ENCODE measurements at places on chromosomes 7 and 10.

- H3K4me1 ChIP-seq = peaks cover 7% of the 10 kb centered on the region
- no peak overlapping the region for H3K27ac ChIP-seq
- peak; percentile 74 for DNase-seq
- H3K36me3 ChIP-seq = no peaks in the 10 kb centered on the region
- H3K27me3 ChIP-seq = no peaks in the 10 kb centered on the region
Observed at GRCh38 chr7:1579481-1580421, 9.9 kb upstream of the PSMG3 start.

DNA sequence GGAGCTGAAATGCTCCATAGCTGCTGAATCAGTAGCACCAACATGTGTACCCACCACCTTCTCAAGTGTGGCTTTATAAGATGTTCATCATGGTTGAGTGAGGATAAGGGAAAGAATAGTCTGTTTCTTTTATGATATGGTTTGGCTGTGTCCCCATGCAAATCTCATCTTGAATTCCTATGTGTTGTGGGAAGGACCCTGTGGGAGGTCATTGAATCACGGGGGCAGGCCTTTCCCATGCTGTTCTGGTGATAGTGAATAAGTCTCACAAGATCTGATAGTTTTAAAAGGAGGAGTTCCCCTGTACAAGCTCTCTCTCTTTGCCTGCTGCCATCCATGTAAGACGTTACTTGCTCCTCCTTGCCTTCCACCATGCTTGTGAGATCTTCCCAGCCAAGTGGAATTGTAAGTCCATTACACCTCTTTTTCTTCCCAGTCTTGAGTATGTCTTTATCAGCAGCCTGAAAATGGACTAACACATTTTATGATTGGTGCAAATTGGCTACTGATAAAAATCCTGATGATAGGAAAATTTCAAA is 799.9 kb downstream of the TNS3 start:
- no peak for DNase-seq
- H3K4me1 ChIP-seq = no peaks in the 10 kb centered on the region
- H3K27me3 ChIP-seq = no peaks in the 10 kb centered on the region
- no peak overlapping the region for H3K27ac ChIP-seq
- no peak overlapping the region for H3K4me3 ChIP-seq
- no peaks in the 10 kb centered on the region for H3K36me3 ChIP-seq

GRCh38 chr7:22319424-22320403 is 37.2 kb downstream of the RAPGEF5 start:
- H3K36me3 ChIP-seq = no peaks in the 10 kb centered on the region
- H3K27ac ChIP-seq = no peak overlapping the region
- H3K27me3 ChIP-seq = no peaks in the 10 kb centered on the region

GRCh38 chr10:25304606-25305005 is 129.8 kb downstream of the GPR158 start:
- no peak overlapping the region for H3K4me3 ChIP-seq
- H3K27ac ChIP-seq = no peak overlapping the region
- no peaks in the 10 kb centered on the region for H3K27me3 ChIP-seq
- H3K4me1 ChIP-seq = no peaks in the 10 kb centered on the region
- DNase-seq = no peak

DNA sequence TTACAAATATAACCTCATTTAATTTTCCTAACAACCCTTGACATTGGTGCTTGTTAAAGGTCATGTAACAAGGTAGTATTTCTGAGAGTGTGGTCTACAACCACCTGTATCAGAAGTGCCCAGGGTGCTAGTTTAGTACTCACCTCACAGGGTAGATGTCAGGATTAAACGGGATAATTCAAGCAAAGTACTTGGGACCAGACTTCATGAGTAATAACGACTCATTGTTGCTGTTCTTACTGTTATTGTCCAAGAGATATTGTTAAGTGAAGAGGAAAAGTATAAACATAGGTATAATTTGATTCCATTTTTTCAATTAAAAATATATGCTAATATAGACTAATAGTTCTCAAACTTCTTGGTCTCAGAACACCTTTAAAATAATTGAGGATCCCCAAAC is 179.3 kb downstream of the WNT2 start:
- no peaks in the 10 kb centered on the region for H3K4me1 ChIP-seq
- no peak for DNase-seq
- no peak overlapping the region for H3K4me3 ChIP-seq
- H3K27me3 ChIP-seq = no peaks in the 10 kb centered on the region
- no peaks in the 10 kb centered on the region for H3K36me3 ChIP-seq
- no peak overlapping the region for H3K27ac ChIP-seq

GRCh38 chr7:18792871-18793595 is 297.5 kb downstream of the HDAC9 start:
- H3K27ac ChIP-seq = no peak overlapping the region
- no peaks in the 10 kb centered on the region for H3K27me3 ChIP-seq
- no peak overlapping the region for H3K4me3 ChIP-seq

DNA sequence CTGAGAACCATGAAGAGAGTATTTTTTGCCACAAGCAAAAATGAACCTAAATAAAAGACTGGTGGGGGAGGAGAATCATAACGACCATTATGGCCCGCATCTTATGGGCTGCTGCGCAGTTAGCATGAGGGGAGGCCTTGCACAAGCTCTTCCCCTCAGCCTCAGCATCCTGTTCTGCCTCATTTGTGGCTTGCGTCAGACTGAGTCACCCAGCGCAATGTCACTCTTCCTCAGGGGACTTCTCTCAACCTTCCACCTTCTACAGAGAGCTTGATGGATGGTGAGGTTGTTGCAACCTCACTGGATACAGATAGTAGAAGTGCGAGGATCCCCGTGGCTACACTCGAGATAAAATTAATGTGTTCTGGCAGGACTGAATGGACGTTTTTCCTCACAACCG is 16.8 kb upstream of the GPR15LG start:
- H3K27ac ChIP-seq = no peak overlapping the region
- peaks cover 30% of the 10 kb centered on the region for H3K36me3 ChIP-seq
- no peaks in the 10 kb centered on the region for H3K27me3 ChIP-seq
- peak; percentile 32 for DNase-seq
- H3K4me3 ChIP-seq = no peak overlapping the region
- no peaks in the 10 kb centered on the region for H3K4me1 ChIP-seq

DNA sequence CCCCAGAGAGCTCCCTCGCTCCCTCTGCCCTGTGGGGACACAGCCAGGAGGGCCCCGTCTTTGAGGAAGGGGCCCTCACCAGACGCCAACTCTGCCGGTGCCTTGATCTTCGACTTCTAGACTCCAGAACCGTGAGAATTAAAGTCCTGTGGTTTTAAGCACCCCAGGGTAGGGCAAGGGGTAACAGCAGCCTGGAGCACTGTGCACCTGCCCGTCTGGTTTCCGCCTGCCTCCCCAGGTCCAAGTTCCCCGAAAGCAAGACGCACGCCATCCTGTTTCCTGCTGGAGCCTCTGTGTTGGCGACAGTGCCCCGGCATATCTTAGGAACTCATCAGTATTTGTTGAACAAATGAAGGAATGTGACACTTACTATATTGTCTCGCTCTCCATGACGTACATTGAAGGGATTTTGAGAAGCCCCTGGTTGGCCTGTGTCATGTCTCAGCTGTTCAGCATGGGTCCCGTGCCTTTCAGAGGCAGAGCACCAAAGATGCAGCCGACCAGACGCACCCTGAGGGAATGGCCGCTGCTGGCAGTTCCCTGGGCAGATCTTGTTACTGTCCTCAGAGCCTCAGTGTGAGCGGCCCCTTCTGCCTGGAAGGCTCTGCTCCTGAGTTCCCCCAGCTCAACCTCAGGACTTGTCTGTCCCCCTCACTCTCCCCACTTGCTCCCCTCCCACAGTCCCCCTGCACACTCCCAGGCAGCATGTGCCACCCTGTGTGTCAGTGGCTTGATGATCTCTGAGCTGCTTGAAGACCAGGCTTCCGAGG is 226.2 kb downstream of the TCERG1L start:
- H3K36me3 ChIP-seq = no peaks in the 10 kb centered on the region
- DNase-seq = no peak
- H3K4me3 ChIP-seq = no peak overlapping the region
- H3K27me3 ChIP-seq = no peaks in the 10 kb centered on the region
- no peaks in the 10 kb centered on the region for H3K4me1 ChIP-seq
- H3K27ac ChIP-seq = no peak overlapping the region

DNA sequence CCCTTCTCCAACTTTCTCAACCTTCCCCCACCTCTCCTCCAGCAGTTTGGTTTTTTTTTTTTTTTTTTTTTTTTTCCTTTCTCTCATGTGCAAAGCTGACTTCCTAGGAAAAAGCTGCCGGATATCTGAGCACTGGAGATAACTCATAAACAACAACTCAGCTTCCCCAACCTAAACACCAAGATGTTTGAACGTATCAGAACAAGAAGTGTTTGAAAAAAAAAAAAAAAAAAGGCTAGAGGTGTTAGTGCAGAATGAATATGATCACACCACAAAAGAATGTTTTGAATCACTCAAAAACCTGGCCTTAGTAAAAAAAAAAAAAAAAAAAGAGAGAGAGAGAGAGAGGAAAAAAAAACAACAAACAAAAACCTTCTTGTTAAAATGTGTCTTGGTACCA is 11.2 kb downstream of the GATA3 start:
- H3K4me3 ChIP-seq = no peak overlapping the region
- no peaks in the 10 kb centered on the region for H3K27me3 ChIP-seq
- no peaks in the 10 kb centered on the region for H3K36me3 ChIP-seq

GRCh38 chr10:112122827-112123226 is 60.7 kb downstream of the GPAM start:
- no peaks in the 10 kb centered on the region for H3K27me3 ChIP-seq
- no peaks in the 10 kb centered on the region for H3K4me1 ChIP-seq
- no peaks in the 10 kb centered on the region for H3K36me3 ChIP-seq
- no peak for DNase-seq
- H3K4me3 ChIP-seq = no peak overlapping the region

- H3K27ac ChIP-seq = no peak overlapping the region
- H3K4me3 ChIP-seq = no peak overlapping the region
- no peaks in the 10 kb centered on the region for H3K36me3 ChIP-seq
- DNase-seq = no peak
Observed at GRCh38 chr10:102585026-102585425, 59.3 kb upstream of the TRIM8 start.

- no peaks in the 10 kb centered on the region for H3K4me1 ChIP-seq
- DNase-seq = no peak
- H3K36me3 ChIP-seq = no peaks in the 10 kb centered on the region
- H3K27ac ChIP-seq = no peak overlapping the region
- H3K27me3 ChIP-seq = no peaks in the 10 kb centered on the region
- no peak overlapping the region for H3K4me3 ChIP-seq
Observed at GRCh38 chr7:52260046-52260665, 775.3 kb upstream of the POM121L12 start.

GRCh38 chr7:139709485-139709884 is 68.3 kb downstream of the HIPK2 start:
- H3K4me3 ChIP-seq = no peak overlapping the region
- peaks cover 31% of the 10 kb centered on the region for H3K4me1 ChIP-seq
- H3K36me3 ChIP-seq = no peaks in the 10 kb centered on the region

DNA sequence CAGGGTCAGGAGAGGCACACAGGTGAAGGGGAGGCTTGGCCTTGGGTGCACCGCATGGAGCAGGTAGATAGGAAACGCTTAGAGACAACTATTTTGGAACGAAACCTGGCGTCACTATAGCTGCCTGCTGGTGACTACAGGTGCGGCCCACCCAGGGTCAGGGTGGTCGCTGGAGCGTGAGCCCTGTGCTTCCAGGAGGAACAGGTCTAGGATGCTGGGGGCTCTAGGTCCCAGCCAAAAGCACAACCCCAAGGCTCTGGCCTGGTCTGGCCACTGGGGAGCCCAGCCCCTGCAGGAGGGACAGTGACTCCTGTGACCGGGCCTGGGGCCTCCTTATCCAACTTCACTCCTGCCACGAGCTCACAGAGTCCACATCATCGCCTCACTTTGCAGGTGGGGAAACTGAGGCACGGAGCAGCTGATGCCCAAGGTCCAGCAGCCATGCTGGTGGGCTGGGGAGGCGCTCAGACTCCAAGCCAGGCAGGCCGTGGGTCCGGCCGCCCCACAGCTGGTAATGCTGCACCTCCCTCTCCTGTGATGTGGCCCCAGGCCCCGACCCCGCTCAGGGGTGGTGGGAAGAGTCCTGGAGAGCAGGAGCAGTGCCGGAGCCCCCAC is 9.0 kb downstream of the LFNG start:
- peak overlapping the region; percentile 97 for H3K27ac ChIP-seq
- H3K4me3 ChIP-seq = peak overlapping the region; percentile 46
- H3K36me3 ChIP-seq = peaks cover 51% of the 10 kb centered on the region
- peaks cover 83% of the 10 kb centered on the region for H3K4me1 ChIP-seq
- H3K27me3 ChIP-seq = no peaks in the 10 kb centered on the region

DNA sequence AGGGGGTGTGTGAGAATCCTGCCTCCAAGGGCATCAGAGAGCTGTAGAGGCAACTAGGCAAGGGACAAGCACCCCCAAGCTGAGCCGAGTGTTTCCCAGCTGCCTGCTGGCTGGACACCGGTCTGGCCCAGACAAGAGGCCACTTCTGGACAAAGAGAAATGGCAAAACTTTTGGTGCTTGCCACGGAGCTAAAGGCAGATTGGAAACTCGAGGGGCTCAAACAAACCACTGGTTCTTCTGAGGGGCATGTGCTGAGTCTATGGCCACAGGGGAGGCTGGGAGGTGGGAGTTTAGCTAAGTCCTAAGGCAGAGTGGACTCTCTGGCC is 66.5 kb upstream of the INPP5A start:
- H3K27me3 ChIP-seq = no peaks in the 10 kb centered on the region
- DNase-seq = no peak
- no peaks in the 10 kb centered on the region for H3K36me3 ChIP-seq
- no peak overlapping the region for H3K27ac ChIP-seq
- H3K4me3 ChIP-seq = no peak overlapping the region
- H3K4me1 ChIP-seq = no peaks in the 10 kb centered on the region

- no peaks in the 10 kb centered on the region for H3K36me3 ChIP-seq
- H3K27ac ChIP-seq = no peak overlapping the region
- H3K4me3 ChIP-seq = no peak overlapping the region
- DNase-seq = no peak
- H3K27me3 ChIP-seq = no peaks in the 10 kb centered on the region
Observed at GRCh38 chr10:106947643-106948042, 216.9 kb downstream of the SORCS1 start.

GRCh38 chr7:17022920-17023319 is 141.1 kb upstream of the AGR3 start:
- H3K27ac ChIP-seq = no peak overlapping the region
- DNase-seq = no peak
- H3K4me3 ChIP-seq = no peak overlapping the region

DNA sequence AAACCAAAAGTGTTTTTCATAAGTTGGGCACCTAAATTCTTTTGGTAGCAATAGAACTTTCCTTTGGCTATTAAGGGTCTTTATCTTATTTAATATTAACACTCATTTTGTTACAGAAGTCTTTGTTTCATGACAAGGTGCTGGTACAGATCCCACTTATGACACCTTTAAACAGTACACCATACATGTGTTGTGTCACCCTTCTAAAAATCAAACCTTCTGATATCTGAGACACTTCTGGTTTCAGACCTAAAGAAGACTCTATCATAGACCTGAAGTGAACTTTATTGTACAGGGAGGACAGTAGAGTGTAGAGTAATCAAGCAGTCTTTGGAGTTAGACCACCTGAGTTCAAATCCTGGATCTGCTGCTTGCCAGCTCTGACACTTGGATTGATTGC is 5.8 kb upstream of the USP6NL start:
- H3K27ac ChIP-seq = no peak overlapping the region
- peaks cover 3% of the 10 kb centered on the region for H3K4me1 ChIP-seq
- DNase-seq = no peak
- no peaks in the 10 kb centered on the region for H3K27me3 ChIP-seq
- no peak overlapping the region for H3K4me3 ChIP-seq

Data from B cell (primary cell).